ENCODE measurements at places on chromosomes 2 and 18.
A peak's percentile ranks its signal among the peaks of the same experiment; 100 is the strongest.

DNA sequence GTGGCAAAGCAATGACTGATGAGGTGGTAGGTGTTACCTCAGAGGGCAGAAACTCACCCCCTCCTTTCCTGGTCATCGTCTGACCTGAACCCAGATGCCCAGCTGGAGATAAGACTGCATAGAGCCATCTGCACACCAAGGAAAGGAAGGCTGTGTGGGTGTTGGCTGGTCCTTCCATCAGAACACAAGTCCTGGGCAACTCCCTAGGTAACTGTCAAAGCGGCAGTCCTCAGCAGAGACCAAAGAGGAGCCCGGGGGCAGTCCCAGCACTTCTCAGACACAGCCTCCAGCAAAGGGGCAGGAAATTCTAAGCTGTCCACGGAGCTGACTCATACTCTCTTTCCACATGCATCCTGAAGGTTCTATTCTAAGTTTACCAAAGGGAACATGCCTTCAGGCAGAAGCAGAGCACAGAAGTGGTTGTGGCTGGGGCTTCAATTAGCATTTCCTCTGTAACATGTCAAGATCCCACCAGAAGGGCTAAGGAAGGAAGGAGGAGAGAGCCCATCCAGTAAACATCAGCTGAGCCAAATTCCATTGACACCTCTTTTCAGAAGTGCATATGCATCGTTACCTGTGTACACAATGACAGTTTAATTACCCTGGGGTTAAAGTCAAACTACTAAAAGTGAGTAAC lies 54.7 kb downstream of the SPRED2 start:
- DNase-seq, result peak; percentile 25

GRCh38 chr2:101305492-101306078 lies 2.9 kb downstream of the RNF149 start:
- no peak for DNase-seq

GRCh38 chr2:230913406-230914143 lies 11.5 kb downstream of the GPR55 start:
- peak; percentile 70 for DNase-seq

DNA sequence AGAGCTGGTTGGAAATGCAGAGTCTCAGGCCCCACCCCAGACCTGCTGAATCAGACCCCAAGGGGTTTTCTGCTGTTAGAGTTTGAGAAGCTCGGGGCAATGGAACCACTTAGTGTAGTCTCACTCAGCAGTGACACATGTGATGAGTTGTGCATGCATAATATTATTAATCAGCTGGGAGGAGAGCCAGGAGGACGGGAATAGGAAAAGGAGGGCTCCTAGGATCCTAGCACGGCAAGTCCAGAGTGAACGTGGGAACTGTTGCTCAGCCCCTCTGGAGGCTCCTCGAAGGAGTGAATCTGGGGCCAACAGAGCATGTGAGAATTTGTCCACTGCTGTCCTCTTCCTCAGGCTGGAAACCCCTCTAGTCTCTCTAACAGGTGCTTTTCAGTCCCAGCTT lies 87.1 kb downstream of the HS1BP3 start:
- DNase-seq, result no peak

DNA sequence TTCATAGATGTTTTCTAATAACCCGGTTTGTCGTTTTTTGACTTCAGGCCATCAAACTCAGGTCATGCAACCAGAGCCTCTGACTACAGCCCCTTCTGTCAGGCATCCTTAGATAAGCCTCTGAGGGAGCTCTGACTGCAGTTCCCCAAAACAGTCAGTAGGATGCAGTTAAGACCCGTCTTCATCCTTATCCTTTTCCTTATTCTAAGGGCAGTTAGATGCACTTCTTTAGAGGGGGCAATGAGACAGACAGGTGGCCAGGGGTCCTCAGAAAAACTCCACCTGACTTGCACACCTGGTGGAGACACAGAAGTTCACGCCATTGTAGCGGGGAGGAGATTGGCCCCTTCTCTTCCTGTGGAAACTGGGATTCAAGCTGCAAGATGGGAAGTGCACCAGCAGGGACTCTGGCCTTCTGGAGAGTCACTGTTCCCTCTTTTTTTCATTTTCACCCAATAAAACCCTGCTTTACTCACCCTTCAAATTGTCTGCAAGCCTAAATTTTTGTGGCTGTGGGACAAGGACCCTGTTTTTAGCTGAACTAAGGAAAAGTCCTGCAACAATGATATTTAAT lies 104.8 kb upstream of the TFPI start:
- DNase-seq, result no peak

DNA sequence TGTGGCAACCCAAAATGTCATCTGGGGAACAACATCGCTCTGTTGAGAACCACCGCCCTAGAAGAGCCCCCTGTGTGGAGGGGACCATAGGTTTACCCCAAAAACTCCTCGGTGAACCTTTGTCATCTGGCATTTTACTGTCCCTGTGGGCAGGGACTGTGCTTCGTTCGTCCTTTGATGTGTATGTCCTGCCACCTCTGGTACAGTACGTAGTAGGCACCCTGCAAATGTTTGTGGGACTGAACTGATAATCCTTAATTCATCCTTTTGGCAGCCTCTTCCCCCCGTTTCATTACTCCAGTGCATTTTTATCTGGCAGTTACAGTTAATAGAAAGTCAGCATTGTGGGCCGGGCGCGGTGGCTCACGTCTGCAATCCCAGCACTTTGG lies 728 bp downstream of the NAPG start:
- peak; percentile 21 for DNase-seq

GRCh38 chr2:1588051-1588977 lies 156.0 kb downstream of the PXDN start:
- DNase-seq, result peak; percentile 23

- no peak for DNase-seq
Measured at GRCh38 chr18:40930211-40930882, 1024.7 kb upstream of the PIK3C3 start.

- DNase-seq, result no peak
Measured at GRCh38 chr2:20797096-20797495, 25.8 kb downstream of the LDAH start.

GRCh38 chr2:240430595-240430994 lies 4.9 kb upstream of the GPC1 start:
- DNase-seq, result peak; percentile 14

DNA sequence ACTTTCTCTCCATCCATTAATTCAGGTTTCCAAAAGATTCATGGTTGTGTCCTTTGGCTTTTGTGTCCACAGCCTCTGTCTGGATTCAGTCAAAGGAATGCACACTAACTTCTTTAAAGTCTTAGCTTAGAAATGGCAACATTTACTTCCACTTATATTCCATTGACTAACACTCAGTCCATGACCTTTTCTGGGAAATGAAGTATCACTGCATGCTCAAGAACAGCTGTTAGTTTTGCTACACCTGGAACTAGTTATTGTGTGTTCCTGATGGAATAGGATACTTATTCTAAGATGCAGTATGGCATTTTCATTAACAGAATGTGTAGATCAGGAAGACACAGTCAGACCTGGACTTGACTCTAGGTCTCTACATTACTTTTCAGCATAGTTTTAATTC lies 88.8 kb downstream of the KYNU start:
- no peak for DNase-seq

GRCh38 chr2:157536815-157537214 lies 91.8 kb downstream of the ACVR1C start:
- DNase-seq, result no peak

DNA sequence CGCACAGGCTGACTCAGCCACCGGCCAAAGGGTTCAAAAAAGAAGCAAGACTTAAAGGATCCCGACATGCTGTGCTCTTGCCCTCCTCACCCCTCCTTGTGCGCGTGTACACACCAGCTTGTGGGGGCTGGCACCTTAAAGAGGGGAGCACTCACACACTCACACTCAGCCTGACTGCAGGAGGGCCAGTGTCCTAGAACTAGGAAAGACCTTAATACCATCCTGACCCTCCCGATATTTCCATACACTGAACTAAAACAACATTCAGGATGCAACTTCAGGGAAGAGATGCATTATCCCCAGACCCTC lies 5.6 kb downstream of the PKDCC start:
- no peak for DNase-seq

DNA sequence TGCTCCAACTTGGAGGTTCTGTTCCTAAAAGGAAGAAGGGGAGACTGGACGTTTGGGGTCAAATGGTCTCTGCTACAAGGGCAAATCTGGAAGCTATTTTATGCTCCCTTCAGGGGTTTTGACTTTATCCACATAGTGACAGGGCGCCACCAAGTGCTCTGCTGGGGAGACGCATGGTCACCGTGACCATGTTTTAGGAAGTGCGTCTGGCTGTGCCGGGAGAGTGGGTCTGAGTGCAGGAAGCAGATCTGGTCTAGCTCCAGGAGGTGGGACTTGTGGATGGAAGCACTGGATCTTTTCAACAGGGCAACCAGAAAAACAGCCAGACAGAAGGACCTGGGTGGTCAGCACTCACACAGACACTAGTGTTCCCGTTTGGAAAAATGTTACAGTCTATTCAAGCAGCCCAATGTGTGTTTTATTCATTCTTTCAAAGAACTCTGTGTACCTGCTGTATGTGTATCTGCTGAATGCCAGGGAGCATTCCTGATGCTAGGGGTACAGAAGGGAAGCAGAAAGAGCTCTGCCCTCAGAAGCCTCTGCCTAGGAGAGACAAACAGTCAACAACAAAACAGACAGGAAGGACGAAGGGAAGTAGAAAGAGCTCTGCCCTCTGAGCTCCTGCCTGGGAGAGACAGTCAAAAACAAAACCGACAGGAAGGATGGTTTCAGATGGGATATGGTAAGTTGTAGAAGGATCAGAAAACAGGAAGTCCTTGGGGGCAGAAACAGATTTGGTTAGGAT lies 14.3 kb downstream of the IMPA2 start:
- peak; percentile 82 for DNase-seq

DNA sequence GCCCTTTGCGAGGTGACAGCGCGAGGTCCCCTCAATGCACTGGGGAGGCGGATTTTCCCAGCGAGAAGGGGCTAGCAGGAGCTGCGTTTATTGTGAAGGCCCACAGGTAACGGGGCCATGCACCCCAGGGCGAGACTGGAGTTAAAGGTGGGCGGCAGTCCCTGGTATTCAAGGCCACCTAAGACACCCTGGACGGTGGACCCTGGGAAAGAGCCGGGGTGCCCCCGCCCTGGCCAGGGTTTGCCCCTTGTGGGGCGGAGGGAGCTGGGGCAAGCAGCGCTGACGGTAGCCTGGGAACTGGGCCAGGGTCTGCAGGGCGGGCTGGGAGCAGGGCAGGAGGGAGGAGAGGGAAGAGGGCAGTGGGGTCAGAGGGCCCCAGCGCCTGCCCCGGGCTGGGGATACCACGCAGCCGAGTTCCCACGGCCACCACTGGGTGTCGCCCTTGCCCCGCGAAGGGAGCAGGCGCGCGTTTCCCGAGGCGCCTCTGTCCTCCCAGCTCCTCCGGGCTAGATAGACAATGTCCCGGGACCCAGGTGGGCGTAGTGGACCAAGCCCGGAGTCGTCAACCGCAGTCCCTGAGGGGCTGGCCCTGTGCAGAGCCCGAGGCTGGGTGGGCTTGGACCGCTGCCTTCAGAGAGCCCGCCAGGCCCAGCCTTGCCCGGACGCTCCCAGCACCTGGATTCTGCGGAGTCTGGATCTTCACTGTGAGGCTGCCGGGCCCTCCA lies 80.2 kb downstream of the SMAD4 start:
- DNase-seq, result peak; percentile 71
